Left lung (tissue), 14 donors: ENCODE measurements at places on chromosomes 7 and 10.

DNA sequence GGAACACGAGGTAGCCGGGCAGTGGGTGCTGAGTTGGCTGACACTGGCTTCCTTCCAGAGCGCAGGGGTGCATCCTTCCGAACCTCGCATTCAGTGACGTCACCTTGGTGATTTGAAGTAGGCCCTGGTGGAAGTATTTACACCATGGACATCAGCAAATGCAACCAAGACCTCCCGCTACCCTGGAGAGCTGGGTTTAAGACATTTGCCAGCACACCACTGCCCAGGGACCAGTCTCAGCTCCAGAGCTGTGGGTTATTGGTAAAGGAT, 106.4 kb upstream of the GPR26 start:
- no peaks in the 10 kb centered on the region for H3K4me1 ChIP-seq
- no peak overlapping the region for H3K4me3 ChIP-seq

DNA sequence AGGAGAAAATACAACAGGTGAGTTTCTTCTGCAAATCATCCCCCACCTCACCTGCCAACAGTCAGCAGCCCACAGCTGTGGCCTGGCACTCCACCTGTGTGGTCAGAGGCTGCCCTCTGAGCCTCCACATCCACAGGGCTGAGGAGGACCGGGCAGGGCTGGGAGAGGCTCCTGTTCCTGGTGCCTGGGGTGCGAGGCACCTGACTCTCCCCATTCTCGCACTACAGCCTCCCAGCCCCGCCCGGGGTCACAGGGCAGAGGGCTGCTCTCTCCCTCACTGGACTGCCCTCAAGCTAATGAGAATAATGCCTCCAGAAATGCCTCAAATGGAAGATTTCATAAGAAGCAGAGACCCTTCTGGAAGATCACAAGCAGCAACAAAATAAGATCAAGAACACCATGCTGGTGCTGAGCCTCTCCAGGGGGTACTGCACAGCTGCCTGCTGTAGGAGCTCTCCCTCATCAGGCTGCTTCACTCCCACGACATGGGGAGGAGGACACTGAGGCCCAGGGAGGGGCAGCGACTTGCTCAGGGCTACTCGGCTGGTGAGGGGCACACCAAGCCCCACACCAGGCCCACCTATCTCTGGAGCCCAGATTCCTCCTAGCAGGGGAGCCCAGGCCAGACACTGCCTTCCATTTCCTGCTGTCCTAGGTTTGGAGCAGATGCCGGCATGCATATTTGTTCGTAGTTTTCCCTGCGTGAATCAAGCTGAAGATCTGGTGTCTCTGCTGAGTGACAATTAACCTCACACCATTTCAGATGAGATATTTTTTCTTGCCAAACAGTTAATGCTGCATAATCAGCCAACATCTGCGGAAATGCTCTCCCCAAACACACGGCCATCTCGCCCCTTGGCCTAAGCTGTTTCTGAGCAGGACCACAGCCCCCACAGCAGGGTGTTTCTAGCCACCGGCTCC, 76.5 kb downstream of the FAM53B start:
- H3K4me1 ChIP-seq, result peaks cover 23% of the 10 kb centered on the region
- H3K4me3 ChIP-seq, result no peak overlapping the region
- H3K27me3 ChIP-seq, result no peaks in the 10 kb centered on the region
- peaks cover 20% of the 10 kb centered on the region for H3K36me3 ChIP-seq

DNA sequence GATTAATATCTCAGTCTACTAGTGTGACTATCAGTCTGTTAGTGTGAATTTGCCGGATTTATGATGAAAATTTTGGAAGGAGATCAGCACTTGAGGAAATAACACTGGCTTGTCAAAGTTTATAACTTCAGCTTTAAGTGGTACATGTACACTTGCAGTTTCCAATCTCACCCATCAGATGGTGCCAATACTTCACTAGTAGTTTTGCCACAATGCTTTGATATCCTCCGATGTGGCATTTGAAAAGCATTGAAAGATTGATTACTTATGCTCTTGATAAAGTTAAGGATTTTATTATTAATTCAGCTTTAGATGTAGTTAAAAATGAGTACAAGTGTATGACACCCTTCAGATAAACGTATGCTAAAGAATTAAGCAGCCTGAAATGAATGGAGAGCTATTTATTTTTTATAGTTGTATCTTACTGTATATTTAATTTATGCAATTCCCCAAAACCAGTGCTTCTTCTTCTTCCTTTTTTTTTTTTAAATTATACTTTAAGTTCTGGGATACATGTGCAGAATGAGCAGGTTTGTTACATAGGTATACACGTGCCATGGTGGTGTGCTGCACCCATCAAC, 98.2 kb downstream of the ANLN start:
- no peak for DNase-seq
- no peaks in the 10 kb centered on the region for H3K4me1 ChIP-seq
- H3K36me3 ChIP-seq, result no peaks in the 10 kb centered on the region
- H3K27me3 ChIP-seq, result no peaks in the 10 kb centered on the region

- H3K4me1 ChIP-seq, result no peaks in the 10 kb centered on the region
- H3K27ac ChIP-seq, result no peak overlapping the region
- no peaks in the 10 kb centered on the region for H3K27me3 ChIP-seq
- no peak for DNase-seq
- H3K36me3 ChIP-seq, result no peaks in the 10 kb centered on the region
These were observed 755.4 kb downstream of the SUGCT start for GRCh38 chr7:40890088-40890692.

DNA sequence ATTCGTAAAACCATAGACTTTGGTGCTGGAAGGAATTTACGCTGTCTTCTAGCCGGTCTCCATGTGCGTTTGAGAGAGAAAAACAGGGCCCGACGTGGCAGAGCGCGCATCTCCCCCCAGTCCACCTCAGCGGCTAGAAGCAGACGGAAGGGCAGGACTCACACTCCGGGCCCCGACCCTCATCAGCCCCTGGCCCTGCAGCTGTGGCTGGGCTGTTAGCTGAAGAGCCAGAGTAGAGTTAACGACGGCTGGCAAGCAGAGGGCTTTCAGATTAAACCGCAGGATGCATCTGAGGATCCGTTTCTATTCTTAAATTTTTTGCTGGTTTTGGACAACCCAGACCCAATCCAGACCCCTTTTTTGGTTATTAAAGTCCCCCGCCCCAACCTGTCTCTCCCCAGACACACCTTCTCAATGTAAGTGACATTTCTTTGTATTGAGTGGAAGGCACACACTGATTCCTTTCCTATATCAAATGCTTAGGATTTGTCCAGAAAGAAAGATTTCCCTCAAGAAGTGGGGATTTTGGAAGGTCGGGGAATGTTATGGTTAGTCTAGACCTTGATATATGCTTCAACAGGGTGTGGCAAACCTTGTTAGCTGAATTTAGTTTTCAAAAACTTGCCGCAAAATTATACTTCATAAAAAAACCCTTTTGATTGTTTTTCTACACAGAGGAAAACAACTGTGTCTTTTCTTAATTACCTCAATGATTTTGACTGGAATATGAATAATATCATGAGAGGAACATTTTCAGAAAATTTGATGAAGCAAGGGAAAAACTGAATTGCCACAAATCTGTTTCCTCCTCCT, 1.7 kb upstream of the TBX20 start:
- DNase-seq, result no peak
- no peak overlapping the region for H3K4me3 ChIP-seq
- H3K27ac ChIP-seq, result no peak overlapping the region
- no peaks in the 10 kb centered on the region for H3K36me3 ChIP-seq
- H3K4me1 ChIP-seq, result no peaks in the 10 kb centered on the region
